ENCODE measurements at places on chromosomes 1 and 21. TPM values are rescaled to one million over a fixed set of nuclear protein-coding genes. Genes with fewer than 3 reads are reported as not detected.

The TRIM58 gene
- total RNA-seq, result not detected

DNA sequence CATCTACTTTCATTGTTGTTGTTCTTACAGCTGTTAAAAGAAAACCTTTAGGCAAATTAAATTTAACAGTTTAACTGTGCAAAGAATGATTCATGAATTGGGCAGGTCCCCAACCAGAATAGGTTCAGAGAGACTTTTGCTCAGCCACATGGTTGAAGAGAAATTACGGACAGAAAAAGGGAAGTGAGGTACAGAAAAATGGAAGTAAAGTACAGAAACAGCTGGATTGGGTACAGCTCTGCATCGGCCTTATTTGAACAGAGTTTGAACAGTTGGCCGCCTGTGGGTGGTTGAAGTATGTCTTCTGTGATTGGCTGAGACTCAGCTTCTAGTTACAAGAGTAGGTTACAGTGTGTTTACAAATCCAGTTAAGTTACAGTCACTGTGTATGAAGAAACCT is 210.1 kb downstream of the FGGY start:
- DNase-seq, result peak; percentile 71

GRCh38 chr1:172938681-172939080 is 112.1 kb downstream of the TNFSF18 start:
- peak; percentile 36 for DNase-seq

- no peak for DNase-seq
Observed at GRCh38 chr1:57866998-57867397, 443.1 kb upstream of the DAB1 start.

GRCh38 chr1:47418681-47419325 is 2.7 kb downstream of the FOXE3 start:
- DNase-seq, result no peak

Measured in HFFc6 (cell line).